Foreskin keratinocyte (primary cell): ENCODE measurements at places on chromosomes 16 and 17.
A peak's percentile ranks its signal among the peaks of the same experiment; 100 is the strongest.

DNA sequence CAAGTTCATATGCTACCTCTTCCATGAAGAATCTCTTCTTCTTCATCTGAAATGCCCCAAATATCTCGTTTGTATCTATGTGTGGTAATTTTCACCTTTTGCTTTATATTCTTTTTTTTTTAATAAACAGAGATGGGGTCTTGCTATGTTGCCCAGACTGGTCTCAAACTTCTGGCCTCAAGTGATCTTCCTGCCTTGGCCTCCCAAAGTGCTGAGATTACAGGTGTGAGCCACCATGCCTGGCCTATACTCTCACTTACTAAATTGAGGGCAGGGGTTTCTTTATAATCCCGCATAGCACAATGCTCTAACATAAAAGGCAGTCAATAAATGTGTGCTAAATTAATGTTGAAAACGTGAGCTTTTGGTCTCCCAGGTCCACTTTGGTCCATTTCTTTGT, 30.6 kb downstream of the RNF43 start:
- DNase-seq, result no peak

GRCh38 chr17:79137789-79138165, 63.2 kb downstream of the ENGASE start:
- DNase-seq, result no peak

DNA sequence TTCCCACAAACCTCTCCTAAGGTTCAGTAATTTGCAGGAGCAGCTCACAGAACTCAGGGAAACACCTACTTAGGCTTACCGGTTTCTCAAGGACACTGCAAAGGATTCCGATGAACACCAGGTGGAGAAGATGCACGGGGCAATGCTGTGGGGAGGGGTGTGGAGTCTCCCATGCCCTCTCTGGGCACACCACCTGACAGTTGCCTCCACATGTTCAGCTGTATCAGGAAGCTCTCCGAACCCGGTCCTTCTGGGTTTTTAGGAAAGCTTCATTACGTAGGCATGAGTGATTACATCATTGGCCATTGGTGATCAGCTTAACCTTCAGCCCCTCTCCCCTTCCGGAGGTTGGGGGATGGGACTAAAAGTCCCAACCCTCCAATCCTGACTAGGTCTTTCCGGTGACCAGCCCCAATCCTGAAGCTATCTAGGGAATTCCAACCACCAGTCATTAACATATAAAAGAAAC, 21.6 kb downstream of the C17orf58 start:
- DNase-seq, result no peak

DNA sequence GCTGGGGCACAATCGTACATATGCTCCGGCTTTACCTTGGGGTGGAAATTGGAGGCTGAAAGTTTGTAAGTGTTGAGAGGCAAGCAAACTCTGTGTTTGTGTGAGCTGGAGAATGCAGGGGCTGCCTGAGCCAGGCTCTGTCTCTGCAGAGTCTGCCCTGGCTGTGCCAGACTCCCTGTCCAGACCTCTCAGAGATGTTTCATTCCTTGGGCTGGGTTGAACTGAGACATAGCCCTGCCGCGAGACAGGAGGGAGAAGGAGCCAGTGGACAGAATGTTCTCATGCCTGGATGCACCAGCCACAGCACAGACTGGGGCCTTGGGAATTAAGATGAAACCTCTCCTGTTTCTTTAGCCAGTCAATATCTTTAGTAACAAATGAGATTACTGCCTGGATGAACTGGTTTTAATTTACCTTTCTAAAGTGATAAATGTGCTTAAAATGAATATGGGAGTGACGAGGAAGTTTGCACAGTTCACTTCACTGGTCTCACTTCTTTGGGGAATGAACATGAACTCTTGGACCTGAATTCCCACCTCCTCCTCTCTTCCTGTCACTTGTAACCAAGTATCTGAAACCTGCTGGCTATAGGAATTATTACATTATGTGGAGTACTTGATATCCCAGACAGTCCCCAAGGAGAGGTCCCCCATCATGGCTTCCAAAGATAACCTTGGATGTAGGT, 40.1 kb downstream of the YPEL2 start:
- DNase-seq, result no peak

DNA sequence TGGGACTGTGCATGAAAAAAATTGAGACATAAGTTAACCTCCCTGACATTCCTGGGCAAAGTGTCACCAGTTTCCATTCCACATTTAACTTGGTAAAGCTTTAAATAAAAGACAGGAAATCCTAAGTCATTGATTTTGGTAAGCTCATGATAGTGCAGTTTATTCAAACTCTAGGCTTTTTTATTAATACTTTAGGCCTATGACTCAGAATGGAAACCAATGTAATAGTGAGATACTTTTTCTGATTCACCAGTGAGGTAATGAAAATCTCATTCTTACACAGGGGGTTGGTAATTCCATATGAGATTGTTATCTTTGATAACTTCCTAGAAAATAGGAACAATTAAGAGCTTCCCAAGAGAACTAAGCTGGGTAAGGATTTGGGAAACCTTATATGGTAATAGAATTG, 91.1 kb downstream of the NLK start:
- peak; percentile 64 for DNase-seq

DNA sequence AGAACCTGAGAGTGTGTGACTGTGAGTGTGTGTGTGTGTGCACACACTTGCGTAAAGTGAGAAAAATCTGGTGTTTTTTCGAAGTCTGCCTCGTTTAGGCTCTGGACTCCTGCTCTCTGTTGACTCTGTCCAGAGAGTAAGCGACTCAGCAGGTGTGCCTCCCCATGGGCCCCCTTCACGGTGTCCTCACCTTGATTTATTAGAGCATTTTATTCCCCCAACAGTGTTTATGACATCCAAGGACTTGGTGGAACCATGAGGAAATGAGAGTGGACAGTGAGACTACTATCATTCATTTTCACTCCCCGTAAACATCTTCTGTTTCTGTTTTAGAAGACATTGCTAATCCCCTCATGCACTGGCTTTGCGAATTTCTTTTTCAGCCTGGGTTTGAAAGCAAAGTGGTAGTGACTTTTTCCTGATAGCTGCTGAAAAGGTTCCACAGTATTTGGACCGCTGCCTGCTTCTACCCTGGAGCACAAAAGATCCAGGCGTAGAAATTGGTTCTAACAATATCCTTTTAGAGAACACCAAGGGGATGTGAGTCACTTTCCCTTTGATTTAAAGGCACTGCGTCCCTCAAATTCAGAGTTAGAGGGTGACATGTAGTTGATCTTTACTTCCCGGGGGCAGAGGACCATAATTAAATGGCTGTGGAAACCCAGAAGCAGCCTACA, 218.2 kb downstream of the WWOX start:
- DNase-seq, result no peak

DNA sequence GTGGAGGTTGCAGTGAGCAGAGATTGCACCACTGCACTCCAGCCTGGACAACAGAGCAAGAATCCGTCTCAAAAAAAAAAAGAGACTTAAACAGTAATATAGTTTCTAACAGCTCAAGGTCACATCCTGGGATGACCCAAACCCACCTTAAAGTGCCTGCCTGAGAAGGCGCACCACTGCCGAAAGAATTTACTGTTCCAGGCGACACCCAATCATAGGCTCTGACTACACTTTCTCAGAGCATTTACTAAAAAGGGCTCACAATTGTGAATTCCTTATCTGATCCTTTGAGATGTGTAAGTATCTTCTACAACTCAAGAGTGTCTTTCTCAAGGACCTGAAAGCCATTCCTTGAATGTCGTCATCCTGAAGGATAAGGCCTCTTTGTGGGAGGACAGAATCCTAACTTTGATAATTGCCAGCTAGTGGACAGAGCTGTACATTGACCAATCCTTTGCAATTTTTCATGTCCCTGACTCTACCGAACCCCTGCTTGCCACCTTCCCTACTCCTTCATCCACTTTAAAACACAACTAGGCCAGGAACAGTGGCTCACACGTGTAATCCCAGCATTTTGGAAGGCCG, 2.6 kb upstream of the ST3GAL2 start:
- no peak for DNase-seq

DNA sequence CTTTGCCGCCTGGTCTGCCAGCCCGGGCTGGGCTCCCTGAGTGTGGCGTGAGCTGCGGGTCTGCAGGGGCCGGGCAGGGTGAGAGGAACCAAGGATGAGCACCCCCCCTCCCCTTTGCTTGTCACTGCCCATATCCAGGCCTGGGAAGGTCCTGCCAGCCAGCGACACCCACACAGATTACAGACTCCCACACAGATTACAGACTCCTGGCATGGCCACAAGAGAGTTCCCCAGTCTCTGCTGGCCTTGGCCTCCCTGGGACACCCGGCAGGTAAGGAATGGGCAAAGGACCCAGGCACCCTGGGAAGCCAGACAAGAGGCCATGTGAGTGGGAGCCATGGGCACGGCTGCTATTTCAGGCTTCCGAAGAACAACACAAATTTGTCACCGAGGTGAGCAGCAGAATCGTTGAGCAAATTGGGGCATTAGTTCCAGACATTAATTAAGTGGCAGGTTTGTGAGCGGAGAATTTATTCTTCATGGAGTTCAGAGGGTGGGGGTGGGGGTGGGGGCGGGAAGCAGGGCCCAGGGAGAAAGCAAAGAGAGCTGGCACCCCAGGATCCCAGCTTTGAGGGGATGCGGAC, 41.4 kb downstream of the SRCIN1 start:
- no peak for DNase-seq

- DNase-seq, result no peak
Observed at GRCh38 chr16:81610144-81610842, 165.7 kb downstream of the CMIP start.

GRCh38 chr16:77700846-77701245, 21.5 kb upstream of the NUDT7 start:
- no peak for DNase-seq

- DNase-seq, result no peak
Observed at GRCh38 chr17:13531721-13532120, 70.0 kb downstream of the HS3ST3A1 start.

- DNase-seq, result no peak
Observed at GRCh38 chr16:59198487-59198886, 464.4 kb upstream of the GOT2 start.

DNA sequence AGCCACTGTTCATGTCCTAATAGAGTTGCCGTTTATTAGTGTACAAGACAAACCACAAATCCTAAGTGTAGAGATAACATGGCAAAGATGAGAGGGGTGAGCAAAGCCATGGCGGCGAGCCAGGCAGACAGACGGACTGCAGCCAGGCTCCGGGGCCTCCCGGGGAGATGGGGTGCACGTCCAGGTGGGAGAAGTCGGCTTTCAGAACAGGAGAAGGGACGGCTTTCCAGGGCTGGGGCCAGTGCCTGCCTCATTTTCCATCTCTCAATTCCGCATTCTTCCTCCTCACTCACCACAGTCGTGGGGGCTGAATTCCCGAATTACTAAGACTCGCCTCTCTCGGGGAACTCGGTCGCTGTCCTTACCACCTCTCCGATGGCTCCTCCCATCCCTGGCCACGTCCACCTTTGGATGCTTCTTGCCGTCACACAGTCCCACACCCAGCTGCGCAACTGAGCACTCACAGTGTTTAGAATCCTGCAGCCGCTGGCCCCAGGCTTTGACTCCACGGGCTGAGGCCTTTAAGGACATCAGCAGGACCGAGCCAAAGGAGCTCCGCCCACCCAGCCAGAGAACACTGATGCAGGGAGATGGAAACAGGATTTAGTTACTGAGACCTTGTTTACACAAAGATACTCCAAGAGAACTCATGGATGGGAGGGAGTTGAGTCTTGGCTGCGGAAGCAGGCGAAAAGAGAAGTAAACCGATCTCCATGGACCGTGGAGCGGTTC, 59.7 kb downstream of the RNF112 start:
- no peak for DNase-seq

GRCh38 chr17:45333702-45334092, 16.9 kb upstream of the MAP3K14 start:
- no peak for DNase-seq

- DNase-seq, result no peak
Observed at GRCh38 chr16:23679986-23680336, 1.3 kb downstream of the PLK1 start.
